ENCODE measurements at places on chromosomes 2 and 18.

DNA sequence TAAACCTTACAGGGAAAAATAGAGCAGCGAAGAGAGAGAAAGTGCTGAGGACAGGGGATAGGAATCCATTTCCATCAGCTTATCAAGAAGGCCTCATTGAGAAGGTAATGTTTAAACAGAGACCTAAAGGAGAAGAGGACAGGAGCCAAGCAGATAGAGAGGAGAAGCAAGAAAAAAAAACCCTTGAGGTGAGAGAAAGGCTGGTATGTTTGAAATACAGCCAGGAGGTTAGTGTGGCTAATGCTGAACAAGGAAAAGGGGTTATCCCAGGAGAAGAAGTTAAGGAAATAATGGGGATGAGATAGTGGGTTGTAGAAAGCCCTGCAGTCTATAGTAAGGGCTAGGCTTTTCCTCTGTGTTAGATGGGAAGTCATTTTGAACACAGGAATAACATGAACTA is 90.8 kb downstream of the GRB14 start:
- DNase-seq: no peak

DNA sequence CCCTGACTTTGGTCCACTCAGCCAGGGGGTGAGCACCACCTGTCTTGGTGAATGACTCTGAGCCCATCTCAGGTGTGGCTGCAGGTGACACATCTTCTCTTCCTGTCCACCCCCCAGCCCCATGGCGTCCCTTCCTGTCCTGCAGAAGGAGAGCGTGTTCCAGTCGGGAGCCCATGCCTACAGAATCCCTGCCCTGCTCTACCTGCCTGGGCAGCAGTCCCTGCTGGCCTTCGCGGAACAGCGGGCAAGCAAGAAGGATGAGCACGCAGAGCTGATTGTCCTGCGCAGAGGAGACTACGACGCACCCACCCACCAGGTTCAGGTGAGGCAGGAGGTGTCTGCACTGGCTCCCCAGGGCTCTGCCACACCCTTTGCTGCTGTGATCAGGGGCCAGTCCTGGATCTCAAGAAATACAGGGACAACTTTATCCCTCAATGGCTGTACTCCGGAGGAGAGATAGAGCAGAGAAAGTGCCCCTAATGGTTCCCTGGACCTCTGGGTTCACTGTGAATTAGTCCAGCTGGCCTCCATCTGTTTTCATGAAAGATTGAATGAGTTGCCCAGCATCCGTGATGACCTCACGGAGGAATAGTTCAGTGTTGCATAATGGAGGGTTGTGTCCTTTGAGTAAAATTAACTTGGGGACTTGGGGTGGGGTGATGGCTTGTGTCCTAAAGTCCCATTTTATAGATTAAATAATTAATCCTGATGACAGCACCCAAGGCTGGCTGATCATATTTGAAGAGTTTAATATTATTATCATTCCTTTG is at the start of gene NEU2:
TSS of gene NEU2 (plus strand) at position 122 of the 770 bp plus-strand sequence. CDS start at position 122, 0 bp downstream.
- no peak for DNase-seq

- DNase-seq: no peak
Observed at GRCh38 chr2:9690252-9690651, 59.5 kb upstream of the YWHAQ start.

GRCh38 chr2:242031481-242032019 is 162.0 kb downstream of the RTP5 start:
- peak; percentile 56 for DNase-seq

DNA sequence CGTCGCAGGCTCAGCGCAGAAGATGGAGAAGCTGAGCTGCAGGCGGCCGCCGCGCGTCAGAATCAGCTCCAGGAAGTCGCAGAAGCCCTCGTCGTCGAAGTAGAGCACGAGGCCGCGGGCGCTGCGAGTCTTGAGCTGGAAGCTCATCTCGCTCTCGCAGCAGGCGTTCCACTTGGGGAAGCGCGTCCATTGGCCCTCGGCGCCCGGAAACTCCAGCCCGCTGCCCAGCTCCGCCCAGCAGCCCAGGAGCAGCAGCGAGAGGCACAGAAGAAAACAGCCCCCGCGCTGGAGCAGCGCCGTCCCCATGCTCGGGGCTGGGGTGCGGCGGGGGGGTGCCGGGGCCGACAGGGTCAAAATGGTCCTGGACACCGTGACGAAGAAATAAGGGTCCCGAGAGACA is 4.0 kb downstream of the NRXN1 start:
- no peak for DNase-seq

DNA sequence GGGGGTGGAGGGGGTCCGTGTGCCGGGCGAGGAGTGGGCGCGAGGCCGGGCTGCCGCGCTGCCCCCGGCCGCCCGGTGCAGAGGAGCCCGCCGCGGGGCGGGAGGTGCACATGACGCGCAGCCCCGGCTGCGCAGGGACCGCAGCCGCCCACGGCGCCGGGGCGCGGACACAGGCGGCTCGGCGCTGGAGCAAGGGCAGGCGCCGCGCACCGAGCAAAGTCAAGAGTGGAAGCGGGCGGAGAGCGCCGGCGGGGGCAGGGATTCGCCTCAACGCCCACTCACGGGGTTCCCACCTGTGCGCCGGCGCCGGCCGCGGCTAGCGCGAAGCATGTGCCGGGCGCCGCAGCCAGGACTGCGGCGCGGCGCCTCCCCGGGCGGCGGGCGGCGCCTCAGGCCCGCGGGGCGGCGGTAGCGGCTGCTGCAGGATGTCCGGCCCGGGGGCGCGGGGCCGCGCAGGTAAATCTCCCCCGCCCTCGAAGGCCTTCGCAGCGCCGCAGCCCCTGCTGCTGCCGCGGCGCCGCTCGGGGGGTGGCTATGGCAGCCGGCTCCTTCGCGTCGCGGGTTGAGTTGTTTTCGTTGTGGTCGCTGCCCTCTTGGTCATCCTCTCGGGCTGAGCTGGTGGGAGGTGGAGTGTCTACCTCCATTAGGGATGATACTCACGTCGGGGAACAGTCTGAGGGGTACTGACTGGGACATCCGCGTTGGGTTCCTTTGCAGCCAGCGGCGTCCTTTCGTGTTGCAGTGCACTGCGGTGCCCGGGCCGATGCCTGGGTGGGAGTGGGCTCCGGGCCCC is 216.3 kb upstream of the DTNA start:
- DNase-seq: no peak

DNA sequence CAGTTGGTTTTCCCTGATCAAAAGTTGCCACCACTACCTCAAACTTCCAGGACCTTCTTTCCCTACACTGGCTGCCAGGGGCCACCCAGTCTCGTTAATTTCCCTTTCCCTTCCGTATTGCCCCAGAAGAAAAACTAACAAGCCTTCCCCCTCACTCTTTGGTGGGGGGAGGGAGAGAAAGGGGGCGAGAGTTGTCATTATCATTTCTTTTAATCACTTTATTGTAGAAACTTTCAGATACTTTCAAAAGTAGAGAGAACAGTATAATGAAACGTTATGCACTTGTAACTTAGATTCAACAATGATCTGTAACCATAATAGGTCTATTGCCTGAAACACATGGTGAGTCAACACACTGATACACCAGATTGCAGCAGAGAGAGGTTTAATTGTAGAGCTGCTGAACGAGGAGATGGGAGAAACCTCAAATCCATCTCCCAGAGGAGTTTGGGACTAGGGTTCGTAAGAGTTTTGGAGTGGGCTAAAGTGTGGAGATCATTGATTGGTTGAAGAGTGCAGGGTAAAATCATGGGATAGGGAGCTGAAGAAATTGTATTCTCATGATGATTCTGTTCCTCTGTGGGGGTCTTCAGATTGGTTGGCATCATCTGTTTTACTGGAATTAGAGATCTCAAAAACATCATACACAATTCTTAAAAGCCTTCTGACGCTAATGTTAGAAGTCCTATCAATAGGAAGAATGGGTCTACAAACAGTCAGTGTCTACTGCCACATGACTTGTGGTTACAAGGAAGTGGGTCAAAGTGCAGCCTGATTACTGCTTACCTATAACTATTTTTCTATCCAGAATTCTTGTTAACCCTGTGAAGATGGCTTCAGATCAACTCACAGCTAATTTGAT is 2.6 kb upstream of the RNF149 start:
- no peak for DNase-seq

GRCh38 chr2:46856336-46856735 is 59.3 kb downstream of the MCFD2 start:
- no peak for DNase-seq

GRCh38 chr2:238493880-238494572 is 67.3 kb downstream of the ASB1 start:
- DNase-seq: peak; percentile 11

- DNase-seq: no peak
Observed at GRCh38 chr2:180495606-180496005, 484.8 kb upstream of the UBE2E3 start.
